Epithelial cell of alveolus of lung (primary cell): ENCODE measurements at places on chromosomes 4 and X. TPM values are rescaled to one million over a fixed set of nuclear protein-coding genes. Genes with fewer than 3 reads are reported as not detected.

GLUD2 gene
- 0.91 and 1.1 TPM in 2 replicates for total RNA-seq

FGB gene
- not detected in 2 replicates for total RNA-seq

C4orf50 gene
- not detected in 2 replicates for total RNA-seq

MAOB gene
- total RNA-seq: 0.08 and 0.39 TPM in 2 replicates
